ENCODE measurements at places on chromosomes 4 and X.

GRCh38 chrX:13254076-13254785 lies 65.6 kb downstream of the ATXN3L start:
- no peak for DNase-seq

GRCh38 chrX:131923614-131924250 lies 99.4 kb upstream of the STK26 start:
- DNase-seq: no peak

GRCh38 chrX:39749135-39749534 lies 348.6 kb downstream of the BCOR start:
- DNase-seq: no peak

- no peak for DNase-seq
Observed at GRCh38 chr4:164379694-164380093, 374.2 kb upstream of the SMIM31 start.

DNA sequence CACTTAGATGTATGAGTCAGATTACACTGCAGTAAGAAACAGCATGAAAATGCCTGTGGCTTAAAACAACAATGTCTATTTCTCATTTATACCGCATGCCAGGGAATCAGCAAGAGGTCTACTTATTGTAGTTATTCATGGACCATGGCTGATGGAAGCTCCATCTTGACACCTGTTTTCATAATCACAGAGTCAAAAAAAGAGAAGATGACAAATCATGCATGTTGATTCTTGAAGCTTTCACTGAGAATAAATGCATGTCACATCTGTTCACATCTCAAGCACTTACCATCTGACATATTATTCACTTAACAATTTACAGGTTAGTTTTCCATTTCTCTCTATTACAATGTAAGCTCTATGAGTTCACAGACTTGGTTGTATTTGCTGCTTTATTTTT lies 194.2 kb upstream of the SLITRK2 start:
- DNase-seq: no peak

DNA sequence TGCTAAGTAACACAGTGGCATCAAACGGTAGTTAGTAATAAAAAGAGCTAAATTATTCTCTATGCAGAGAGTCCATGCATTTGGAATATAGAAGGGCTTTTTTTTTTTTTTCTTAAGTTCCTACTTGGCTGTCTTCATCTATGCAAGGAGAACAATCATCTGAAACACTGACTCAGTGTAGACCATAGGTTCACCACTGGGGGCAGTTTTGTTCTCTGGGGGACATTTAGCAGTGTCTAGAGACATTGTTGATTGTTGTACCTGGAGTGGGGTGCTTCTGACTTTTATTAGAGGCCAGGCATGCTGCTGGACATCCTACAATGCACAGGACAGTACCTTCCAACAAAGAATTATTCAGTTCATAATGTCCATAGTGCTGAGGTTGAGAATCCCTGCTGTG lies 41.2 kb downstream of the TMA16 start:
- no peak for DNase-seq

- no peak for DNase-seq
Observed at GRCh38 chr4:186725469-186726425, 2.1 kb upstream of the FAT1 start.
